ENCODE measurements at places on chromosomes 5 and 9.

- peak; percentile 55 for DNase-seq
Measured at GRCh38 chr5:163633926-163634460, 128.6 kb downstream of the MAT2B start.

GRCh38 chr9:105425816-105426433 is 21.9 kb upstream of the FSD1L start:
- no peak for DNase-seq

DNA sequence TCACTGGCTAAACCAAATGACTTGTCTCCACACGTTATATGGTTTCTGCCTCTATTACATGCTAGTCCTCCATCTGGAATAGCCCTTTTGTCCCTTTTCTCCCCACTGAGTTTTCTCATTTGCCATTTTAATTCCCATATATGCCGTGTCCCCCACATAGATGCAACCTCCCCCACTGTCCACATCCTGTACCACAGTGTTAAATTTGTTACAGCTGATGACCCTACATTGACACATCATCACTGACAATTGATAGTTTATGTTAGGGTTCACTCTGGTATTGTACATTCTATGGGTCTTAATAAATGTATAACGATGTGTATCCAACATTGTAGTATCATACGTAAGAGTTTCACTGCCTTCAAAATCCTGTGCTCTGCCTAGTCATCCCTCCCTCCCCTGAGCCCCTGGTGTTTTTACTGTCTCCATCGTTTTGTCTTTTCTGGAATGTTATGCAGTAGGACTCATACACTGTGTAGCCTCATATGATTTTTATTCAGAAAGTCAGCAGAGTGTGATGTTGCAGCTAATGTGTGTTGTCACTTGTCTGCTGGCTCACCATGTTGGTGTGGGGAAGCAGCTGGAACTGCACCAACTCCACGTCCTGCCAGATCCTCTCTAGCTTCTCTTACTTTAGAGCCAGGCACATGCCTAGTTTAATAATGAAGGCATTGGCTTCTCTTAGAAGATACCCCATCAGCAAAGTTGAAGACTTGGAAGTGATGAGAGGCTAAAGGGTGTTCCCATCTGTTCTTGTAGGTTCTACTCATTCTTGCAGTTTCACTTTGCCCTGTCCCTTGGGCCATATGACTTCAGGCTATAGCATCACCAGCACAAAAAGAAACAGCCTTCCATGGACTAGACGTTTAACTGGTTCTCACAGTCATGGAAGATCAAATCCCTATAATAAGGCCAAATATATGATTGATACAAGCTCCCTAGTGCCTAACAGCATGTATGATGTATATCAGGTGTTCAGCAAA is 30.2 kb downstream of the LRRC70 start:
- DNase-seq, result peak; percentile 5

DNA sequence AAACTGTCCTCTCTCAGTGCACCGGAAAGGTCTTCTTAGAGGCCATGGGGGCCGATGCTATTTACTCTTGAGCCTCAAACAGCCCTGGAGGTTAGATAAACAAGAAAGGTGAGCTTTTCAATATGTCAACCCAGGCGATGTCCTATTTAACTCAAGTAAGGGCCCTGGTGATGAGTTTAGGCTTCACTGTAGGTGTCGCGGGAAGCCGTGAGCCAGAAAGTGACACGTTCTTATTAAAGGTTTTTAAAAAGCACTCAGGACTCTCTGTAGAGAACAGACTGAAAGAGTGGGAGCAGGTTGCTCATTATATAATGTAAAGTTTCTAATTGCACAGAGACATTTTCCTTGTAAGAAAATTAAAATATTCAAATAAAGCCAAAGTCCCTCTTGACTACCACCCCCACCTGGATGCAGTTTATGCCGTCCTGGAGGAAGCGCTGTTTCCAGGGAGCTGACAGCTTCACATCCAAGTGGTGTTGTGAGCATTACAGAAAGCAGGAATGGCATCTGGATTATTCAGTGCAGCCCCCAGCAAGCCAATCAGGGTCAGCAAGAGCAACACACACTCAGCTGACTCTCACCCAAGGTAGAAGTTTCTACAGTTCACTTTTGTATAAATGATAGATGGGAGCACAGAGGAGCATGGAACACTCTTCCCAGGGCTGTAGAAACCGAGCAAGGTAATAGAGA is 280.3 kb downstream of the DRD1 start:
- DNase-seq, result no peak

DNA sequence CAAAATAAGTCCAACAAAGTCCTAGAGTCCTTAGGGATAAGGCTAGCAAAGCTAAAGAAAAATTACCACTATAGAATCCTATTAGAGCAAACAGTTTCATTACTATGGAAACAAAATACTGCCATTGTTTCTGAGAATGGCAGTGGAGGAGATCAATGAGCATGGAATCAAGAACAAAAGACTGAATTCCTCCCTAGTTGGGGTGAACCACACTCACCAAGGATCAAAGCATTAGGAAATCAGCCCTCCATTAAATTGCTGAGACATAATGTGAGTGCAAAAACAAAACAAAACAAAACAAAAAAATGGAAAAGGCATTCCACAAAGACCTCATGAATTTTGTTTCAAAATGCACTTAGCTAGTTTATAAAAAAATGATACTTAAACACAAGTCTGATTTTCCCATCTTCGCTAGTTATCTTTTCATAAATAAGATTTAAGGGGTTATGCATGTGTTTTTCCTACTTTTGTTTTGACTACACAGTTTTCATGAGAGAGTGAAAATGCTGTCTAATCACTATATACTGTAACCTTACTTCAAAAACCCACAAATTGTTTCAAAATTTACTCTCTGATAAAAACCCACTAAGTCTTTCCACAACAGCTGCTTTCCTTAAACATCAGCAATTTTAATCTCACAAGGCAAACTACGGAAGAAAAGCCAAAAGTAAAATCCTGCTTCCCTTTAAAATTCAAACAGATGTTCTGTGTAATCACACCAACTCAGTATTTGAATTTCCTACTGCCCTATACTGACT is 9.7 kb downstream of the SERINC5 start:
- DNase-seq, result no peak

- DNase-seq, result no peak
Measured at GRCh38 chr5:175001876-175002645, 277.7 kb downstream of the MSX2 start.

GRCh38 chr9:4933177-4933576 is 51.9 kb upstream of the JAK2 start:
- DNase-seq, result no peak

DNA sequence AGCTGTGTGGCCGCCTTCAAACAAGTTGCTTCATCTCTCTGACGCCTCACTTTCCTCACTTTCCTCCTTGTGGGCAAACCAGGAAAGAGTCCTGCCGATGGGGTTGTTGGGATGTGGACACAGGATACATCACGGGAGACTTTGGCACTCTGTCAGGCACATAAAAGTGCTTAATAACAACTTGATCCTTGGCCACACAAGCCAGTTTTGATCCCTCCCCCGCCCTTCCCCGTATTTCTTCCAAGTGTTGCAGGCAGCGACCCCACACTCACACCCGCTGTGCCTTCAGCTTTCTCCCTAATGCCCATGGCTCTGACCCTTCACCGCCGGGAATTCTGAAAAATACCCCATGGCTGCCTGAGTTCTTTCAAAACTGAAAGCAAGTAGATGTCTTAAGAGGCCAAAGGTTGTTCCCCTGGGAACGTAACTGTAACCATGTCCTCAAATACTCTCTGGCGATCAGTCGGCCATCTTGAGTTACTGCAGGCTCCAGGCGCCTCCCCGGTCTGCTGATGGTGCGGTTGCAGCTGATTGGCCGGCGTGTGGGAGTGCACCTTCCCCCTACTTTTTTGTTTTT is 59.8 kb downstream of the ARHGEF37 start:
- DNase-seq, result peak; percentile 25

DNA sequence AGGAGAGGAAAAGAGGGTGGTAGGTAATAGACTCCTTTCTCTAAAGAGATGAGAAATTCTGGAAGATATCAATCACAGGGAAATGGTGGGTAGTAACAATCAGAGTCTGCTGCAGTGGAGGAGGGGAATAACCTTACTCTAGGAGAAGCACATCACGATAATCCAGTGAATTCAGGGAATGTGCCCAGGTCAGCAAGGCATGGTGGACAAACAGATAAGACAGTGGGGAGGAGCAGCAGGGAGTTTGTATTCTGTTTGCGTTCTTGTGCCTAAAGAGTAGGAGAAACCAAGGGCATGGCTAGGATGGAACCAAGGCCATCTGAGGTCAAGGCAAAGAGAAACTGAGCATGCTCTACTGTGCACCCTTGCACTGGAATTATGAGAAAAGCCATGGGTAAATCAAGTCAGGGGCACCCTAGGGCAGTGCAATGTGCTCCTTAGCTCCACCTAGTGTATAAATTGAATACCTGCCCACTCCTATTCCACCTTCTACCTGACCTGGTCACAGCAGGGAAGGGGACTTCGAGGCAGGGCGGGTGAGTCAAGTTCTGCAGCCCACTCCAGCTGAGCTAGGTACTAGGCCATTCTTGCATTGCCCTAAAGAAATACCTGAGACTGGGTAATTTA is 31.6 kb downstream of the RETREG1 start:
- no peak for DNase-seq

DNA sequence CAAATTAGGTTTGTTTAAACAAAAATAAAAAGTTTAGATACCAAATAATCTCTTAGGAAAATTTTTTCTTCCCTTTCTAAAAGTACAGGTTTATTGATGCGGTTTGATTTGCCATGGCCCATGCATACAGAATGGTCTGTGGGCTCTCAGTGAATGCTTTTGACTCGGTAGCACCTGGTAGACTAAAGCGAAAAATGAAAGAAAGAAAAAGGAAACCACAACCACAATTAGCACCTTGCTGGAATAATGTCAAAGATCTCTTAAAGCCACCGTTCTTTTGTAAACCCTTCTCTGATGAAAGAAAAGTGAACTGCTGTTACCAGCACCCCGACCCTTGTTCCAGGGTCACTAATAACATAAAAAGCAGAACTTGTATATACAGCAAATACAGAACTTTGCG is 157.9 kb downstream of the NFIB start:
- DNase-seq, result no peak

DNA sequence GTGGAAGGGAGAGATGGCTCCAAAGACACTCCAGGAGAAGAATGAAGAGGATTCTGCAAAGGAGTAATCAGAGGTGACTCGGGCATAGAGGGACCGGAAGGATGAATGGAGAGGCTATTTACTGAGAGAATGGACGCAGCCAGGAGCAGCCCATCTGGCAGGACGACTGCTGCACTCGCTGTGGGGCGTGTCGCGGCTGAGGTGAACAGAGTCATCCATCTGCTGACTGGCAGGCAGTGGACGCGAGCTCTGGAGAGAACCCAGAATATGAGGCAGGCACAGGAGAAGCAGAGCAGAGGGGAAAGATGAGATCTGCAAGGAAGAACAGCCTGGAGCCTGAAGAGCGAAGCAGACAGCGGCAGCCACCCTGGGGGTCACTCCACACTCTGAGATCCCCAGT is 16.4 kb downstream of the FGF1 start:
- no peak for DNase-seq

GRCh38 chr9:118651511-118651910 is 717.7 kb downstream of the BRINP1 start:
- DNase-seq, result no peak

DNA sequence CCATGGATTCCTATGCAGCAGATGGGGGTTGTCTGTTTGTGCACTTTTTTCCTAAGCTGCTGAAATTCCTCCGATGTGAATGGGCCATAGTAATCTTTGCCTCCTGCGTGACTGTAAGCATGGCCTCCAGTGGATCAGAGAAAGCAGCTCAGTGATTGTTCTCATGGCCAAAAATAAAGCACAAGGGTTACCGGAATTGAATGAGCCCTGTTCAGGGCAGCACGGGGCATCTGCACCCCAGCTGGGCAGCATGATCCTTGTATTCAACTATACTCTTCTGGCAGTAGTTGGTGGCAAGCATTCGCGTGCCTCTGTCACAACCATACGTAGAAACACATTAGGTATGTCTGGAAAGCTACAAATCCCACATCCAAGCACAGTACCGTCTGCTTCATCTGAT is 193.9 kb downstream of the RORB start:
- DNase-seq, result no peak

DNA sequence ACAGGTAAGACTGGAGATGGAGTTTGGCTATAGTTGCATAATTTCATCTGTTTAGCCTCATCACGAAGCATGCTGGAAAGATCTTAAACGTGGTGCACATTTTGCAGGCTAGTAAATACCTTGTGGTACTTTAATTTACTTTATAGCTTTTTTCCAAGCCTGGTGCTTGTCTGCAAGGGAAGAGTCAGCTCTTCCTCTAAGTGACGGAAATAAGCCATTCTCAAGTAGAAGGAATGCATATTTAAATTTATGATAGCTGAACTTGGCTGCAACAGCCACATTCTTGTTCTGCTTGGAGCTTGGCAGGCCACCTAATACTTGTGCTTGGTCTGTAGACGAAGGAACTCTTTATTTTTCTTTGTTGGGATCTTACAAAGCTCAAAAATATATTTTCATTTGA is 188.0 kb upstream of the PIK3R1 start:
- DNase-seq, result no peak

DNA sequence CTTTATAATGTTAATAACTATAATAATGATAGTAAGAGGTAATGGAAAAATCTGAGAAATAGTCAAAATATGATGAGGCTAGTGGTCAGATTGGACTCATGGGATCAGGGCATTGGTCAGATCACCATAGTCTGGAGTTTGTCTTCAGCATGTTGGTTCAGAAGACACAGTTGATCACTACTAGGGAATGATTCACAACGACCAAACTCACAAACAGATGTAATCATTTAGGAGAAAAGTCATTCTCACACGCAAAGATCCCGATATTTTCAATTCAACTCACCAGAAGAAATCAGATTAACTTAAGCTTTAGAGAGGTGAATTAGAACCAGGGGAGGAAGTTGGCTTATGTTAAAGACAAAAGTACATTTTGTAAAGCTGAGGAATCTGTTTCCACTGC is 131.8 kb downstream of the LURAP1L start:
- no peak for DNase-seq

- DNase-seq, result no peak
Measured at GRCh38 chr5:88515881-88516819, 247.5 kb upstream of the TMEM161B start.

DNA sequence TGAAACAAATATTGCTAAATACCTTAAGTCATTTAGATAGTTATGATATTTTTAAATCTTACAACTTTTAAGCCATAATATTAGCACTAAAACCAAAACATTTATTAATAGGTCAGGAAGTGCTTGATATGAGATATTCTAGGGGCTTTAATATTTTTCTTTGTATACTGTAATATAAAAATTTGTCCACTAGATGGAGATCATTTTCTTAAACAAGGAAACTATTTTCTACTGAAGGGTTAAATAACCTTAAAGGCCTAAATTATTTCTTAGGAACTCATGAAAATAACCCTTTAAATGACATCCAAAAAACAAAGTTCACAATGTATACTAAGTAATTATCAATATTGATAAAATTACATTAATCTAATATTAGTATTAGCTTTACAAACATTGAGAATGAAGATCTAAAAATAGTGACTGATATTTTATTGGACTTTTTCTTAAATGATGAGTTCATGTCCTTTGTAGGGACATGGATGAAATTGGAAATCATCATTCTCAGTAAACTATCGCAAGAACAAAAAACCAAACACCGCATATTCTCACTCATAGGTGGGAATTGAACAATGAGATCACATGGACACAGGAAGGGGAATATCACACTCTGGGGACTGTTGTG is 635.7 kb downstream of the RAB3C start:
- no peak for DNase-seq

- DNase-seq, result no peak
Measured at GRCh38 chr5:115641948-115642347, 16.1 kb upstream of the TMED7 start.

GRCh38 chr5:178366998-178367735 is 134.6 kb upstream of the PHYKPL start:
- no peak for DNase-seq

- no peak for DNase-seq
Measured at GRCh38 chr5:310941-311434, 10.5 kb upstream of the AHRR start.

- no peak for DNase-seq
Measured at GRCh38 chr5:54360089-54360488, 49.7 kb upstream of the ARL15 start.

Measured in spinal cord (tissue), 10 donors.